ENCODE measurements at places on chromosomes 16 and 17.

- DNase-seq = no peak
Measured at GRCh38 chr17:76447931-76448652, 4.9 kb downstream of the UBE2O start.

DNA sequence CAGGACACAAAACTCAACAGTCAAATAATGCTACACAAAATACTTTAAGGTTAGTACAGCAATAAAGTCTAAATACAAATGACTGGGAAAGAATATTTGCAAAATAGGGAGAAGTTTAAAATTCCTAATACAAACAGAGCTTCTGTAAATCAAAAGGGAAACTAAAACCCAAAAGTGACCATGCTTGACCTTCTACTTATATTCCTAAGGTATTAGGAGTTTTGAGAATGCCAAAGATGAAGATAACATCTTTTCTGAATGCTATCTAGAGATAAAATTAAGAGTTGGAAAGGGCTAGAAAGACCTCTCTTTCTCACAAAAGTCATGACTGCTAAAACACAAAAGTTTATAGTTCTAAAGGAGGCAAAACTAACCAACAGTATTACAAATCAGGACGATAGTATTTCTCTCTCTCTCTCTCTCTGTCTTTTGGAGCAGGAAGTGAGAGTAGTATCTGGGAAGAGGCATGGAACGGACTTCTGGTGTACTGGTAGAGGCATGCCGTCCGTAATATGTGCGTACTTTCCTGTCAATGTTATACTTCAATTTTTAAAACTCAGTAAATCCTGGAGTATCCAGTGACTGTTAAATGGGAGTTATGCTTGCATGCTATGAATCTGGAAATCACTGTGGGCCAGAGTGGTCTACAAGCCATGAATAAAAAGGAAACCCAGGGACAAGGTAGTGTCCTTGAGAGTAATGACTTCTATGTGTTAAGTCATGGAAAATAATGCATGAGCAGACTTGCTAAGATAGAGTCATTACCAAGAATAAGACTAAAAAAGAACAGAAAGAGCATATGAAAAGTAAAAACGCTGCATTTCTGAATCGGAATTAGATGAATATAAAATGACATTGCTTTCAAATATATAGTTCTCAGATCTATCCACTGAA is 49.7 kb upstream of the ANKFY1 start:
- DNase-seq = no peak

- no peak for DNase-seq
Measured at GRCh38 chr16:7887316-7887715, 554.7 kb downstream of the RBFOX1 start.

DNA sequence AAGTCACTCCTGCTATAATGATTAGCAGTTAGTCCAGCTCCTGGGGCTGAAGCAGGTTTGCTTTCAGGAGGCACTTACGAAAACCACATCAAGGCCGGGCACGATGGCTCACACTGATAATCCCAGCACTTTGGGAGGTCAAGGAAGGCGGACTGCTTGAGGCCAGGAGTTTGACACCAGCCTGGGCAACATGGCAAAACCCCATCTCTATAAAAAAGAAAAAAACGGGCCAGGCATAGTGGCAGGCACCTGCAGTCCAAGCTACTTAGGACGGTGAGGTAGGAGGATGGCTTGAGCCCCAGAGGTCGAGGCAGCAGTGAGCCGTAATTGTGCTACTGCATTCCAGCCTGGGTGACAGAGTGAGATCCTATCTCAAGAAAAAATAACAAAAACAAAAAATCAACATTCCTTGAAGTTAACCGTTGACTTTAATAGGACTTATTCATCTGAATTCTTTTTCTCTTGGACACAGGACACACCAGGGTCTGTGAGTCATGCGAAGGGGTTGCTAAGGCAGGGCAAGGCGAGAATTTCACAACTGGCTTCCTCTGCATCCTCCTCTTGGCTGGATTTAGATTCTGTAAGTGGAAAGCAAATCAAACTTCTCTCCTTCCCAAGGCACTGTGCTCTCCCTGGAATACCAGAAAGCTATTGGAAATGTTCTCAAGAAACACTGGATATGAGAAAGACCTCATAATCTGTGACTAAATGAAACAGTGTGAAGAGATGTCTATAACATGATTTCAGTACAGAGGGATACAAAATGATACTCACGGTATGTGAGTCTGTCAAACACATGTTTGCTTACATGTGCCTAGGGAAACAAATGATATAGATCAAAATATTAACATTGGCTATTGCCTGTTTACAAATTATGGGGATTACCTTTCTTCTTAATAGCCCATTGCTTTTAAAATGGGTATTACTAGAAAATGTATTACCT is 99.5 kb downstream of the SYCE1L start:
- no peak for DNase-seq

DNA sequence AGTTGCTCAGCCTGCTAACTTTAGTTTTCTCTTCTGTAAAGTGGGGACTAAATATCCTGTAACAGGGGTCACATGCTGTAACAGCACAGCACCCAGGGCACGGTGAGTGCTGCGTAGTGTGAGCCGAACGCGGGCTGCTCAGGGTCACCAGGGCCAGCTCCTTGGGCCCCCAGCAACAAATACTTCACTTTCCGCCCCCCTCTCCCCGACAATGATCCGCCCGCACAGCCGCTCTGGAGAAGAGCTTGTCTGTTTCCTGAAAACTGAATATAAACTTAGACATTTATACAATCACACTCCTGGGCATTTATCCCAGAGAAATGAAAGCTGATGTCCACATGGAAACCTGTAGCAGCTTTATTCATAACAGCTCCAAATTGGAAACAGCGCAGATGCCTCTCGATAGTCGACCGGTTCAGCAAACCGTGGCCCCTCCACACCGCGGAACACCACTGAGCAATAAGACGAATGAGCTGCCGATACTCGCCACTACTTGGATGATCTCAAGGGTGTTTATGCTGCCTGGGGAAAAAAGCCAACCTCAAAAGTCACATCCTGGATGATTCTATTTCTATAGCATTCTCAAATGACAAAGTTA is 267.2 kb downstream of the PARN start:
- no peak for DNase-seq

DNA sequence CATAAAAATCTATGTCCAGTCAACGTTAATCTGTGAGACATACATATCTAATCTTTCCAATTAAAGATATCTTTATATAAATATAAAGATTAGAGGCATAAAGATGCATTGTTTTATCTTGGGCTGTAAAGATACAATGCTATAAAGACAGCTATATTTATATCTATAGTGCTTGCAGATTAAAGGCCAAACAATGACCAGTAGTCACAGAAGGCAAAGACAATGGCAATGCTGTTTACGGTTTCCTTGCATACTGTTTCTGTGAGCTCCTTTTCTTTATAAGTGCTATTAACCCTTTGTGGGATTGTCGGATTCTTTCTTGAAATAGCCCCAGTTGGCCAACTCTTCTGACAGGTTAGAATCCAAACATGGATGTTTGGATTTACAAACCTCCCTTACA is 85.5 kb upstream of the SALL1 start:
- DNase-seq = no peak

- no peak for DNase-seq
Measured at GRCh38 chr16:85137323-85138072, 25.2 kb upstream of the CIBAR2 start.

DNA sequence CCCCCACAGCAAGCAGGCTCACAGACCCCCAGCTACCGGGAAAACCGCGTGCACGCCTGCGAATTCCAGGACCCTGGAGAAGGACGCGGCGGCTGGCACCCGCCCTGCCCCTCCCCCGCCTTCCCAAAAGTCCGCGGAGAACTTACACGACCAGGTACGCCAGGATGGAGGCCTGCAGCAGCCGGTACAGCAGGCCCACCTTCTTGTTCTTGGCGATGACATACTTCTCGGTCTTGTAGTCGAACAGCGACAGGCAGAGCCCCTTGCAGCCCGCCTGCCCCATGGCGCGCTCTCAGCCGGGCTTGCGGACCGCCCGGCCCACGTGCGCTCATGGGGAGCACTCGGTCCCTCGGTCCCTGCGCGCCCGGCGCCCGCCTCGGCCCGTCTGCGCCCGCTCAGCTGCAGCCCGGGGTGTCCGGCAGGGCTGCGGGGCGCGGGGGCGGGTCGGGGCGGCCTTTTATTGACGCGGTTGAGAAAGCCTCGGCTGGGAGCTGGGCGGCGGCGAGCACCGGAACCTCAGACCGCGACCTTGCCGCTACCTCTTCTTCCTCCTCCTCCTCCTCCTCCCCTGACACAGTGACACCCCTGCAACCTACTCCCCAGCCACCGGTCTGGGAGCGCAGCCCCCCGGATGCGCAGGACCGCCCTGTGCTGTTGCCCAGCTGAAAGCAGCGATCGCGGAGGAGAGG is at the start of gene P2RX5:
Gene P2RX5 (minus strand): TSS at position 433 of the 689 bp plus-strand sequence. CDS start 150 bp downstream, at position 283.
- peak; percentile 25 for DNase-seq

DNA sequence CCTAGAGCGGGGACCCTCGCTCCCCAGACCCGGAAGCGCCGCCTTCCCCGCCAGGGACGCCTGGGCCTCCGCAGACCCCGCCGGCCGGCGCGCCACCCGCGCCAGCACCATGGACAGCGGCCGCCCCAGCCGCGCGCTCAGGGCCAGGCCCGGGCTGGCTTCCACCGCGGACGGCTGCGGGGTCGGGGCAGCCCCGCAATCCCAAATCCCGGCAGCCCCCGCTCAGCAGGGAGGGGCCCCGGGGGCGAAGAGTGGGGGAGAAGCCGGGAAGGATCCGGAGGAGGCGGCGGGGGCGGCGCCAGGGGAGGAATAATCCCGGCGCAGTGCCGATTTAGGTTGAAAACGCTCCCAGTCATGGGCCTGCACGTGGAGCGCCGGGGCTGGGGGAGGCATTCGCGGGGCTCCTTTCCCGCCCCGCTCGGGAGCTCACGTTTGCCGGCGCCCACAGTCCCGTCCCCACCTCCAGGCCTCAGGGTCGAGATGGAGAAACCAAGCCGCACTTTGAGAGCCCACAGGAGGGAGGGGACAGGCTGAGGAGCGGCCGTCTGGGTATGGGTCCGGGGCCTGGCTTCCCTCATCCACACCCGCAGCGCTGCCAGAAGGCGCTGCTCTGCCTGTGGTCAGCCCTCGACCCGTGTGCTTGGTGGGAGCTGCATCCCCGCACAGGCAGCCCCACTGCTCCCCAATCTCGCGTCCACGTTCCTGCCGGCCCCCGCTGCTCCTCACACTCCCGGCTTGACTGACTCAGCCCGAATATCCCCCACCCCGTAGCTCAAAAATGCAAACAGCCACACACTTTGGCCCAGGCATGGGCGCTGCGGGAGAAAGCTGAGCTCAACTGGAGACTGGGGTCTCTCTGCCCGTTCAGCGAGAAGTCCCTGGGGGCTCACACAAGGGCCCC is 4.7 kb downstream of the FBXL16 start:
- peak; percentile 27 for DNase-seq

DNA sequence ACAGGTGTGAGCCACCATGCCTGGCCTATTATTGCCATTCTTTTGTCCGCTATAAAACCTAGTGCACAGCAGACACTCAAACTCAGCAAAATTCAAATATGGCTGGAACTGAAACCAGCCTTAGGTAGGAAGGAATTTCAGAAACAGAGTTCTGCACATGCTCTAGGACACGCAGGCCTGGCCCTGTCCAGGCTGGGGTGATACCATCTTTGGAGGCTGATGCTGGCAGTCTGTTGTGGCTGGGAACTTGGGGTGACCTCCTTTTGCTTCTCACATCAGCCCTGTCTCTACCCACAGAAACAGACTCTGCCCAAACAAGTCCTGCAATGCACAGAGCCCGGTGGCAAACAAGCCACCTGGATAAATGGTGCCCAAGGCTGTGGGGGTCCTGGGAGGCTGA is 12.6 kb upstream of the KIFC3 start:
- DNase-seq = no peak

- DNase-seq = peak; percentile 4
Measured at GRCh38 chr17:4199818-4200402, 56.9 kb downstream of the CYB5D2 start.

DNA sequence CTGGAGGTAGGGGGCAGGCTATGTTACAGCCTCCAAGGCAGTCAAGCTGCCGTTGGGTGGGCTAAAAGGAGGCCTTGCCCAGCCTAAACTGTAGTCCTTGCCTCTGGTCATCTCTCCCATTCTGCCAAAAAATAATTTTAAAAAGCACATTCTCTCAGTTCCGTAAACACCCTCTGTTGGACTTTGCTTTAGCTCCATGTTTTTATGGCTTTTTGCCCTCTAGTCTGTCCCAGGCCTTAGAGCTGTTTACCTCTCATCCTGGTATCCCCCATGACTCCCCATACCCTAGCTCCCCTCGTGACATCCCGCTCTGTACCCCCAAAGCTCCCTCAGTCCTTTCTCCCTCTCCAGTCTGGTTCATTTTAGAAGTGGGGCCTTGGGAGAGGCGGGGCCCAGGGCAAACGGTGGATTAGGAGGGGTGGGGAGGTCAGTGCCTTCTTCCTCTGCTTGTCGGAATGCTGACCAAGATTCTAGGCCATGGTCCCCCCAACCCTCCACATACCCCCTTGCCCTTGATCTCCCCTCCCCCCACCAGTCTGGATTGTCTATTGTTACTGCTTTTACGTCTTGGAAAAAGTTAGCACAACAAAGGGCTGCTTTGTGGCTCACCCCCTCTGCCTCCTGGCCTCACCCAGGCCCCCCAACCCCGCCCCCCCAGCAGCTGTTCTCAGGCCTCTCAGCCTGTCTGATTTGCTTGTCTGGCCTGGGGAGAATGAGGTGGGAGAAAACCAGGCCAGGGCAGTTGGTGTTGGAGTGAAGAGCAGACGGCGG is 18.4 kb downstream of the GJD3 start:
- no peak for DNase-seq

DNA sequence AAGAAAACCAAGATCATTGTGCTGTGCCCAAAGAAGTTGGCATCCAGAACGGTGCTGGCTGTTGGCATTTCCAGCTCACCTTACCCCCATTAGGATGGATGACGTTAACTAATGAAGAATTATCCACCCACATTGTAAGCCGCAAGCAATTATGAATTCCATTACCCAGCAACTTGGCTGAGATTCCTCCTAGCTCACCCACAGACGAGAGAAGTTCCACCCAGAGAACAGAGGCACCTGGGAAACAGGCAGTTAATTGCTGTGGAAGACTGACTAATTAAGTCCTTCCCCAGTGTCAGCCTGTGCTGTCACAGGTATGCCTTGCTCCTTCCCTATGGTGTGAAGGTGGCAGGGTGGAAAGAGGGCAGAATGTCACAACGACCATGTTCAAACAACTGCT is 456.2 kb upstream of the CDH5 start:
- DNase-seq = no peak

Measured in stimulated activated naive CD4-positive, alpha-beta T cell treated with Interleukin-2 at 50 U/mL for 16 hours (primary cell).